ENCODE measurements at places on chromosomes 2 and 18. TPM values are rescaled to one million over a fixed set of nuclear protein-coding genes. Genes with fewer than 3 reads are reported as not detected.

DNA sequence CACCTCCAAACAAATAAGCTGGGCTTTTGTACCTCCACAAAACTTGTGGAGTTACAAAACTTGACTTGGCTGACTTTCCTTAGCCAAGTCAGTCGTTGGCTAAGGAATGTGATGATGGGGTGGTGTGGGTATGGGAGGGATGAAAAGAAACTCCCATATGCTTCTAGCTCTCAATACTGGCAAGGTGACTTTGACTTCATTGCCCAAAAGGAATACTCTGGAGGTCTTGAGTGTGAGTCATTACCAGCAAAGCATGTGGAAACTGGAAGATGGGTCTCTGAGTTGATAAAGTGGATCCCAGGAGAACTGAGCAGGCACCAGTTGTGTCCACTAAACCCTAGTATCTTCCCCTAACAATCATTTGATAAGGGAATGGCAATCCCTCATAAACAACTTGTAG lies 226.7 kb downstream of the GULP1 start:
- no peak for ATAC-seq

GREB1L gene
- total RNA-seq: not detected

DNA sequence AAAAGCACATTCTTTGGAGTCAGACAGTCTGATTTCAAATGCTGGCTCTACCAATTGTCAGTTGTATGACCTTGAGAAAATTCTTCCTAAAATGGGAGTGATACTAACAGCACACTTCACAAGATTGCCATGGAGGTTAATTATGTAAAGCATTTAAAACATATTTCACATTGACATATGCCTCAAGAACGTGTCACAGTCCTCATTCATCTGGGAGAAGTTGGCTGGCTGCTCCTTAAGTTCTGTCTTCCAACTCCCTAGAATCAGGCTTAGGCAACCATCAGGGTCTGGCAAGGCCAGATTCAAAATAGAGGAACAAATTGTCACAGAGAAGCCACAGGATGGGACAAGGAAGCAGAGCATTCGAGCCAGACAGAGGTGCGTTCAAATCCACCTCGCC lies 228.0 kb upstream of the RND3 start:
- no peak for ATAC-seq

SLC5A6 gene
- 15.6 TPM for total RNA-seq

IL1RL1 gene
- total RNA-seq: 2.8 TPM

SERPINB10 gene
- total RNA-seq: 0.36 TPM

APLF gene
- 4.2 TPM for total RNA-seq

DNA sequence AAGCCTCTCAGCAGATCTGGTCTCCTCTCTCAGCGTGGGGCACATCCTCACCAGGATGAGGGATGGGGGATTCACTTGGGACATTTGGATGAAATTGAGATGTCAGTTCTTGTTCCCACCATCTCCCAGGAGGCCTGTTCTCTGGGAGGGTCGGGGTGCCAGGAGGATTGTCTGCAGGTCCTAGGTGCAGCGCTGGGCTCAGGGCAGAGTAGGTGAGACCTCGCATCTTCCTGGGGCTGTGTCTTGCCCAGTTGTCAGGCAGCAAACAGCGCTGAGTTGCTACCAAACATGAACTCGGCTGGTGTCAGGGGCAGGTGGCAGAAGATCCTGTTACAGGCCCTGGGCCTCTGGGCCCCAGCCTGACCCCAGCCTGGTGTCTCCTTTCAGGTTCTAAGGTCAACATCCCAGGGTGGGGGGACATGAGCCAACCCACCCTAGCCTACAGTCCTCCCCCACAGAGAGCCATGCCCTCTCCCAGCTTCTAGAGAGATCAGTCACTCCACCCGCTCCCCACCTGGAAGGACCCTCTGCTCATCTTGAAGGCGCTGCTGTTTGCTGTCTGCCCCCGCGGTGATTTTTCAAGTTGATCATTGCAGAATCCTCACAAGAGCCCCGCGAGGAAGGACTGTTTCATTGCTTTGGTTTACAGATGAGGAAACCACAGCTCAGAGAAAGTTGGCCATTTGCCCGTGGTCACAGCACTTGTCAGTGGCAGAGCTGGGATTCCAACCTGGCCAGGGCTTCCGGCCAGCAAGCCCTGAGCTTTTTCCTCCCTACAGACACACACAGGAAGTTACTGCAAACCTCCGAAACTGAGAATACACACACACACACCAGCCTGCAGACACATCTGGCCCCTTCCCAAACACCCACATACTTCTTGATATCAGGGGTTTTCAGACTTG lies 83.9 kb downstream of the STPG4 start:
- no peak for ATAC-seq

GRCh38 chr18:26771524-26771923 lies 94.0 kb downstream of the AQP4 start:
- ATAC-seq: peak; percentile 33

Measured in esophagus mucosa (tissue), 1 donor.